ENCODE measurements at places on chromosomes 7 and 10.

GRCh38 chr10:103067956-103068355 is 125.1 kb downstream of the NT5C2 start:
- DNase-seq, result no peak

DNA sequence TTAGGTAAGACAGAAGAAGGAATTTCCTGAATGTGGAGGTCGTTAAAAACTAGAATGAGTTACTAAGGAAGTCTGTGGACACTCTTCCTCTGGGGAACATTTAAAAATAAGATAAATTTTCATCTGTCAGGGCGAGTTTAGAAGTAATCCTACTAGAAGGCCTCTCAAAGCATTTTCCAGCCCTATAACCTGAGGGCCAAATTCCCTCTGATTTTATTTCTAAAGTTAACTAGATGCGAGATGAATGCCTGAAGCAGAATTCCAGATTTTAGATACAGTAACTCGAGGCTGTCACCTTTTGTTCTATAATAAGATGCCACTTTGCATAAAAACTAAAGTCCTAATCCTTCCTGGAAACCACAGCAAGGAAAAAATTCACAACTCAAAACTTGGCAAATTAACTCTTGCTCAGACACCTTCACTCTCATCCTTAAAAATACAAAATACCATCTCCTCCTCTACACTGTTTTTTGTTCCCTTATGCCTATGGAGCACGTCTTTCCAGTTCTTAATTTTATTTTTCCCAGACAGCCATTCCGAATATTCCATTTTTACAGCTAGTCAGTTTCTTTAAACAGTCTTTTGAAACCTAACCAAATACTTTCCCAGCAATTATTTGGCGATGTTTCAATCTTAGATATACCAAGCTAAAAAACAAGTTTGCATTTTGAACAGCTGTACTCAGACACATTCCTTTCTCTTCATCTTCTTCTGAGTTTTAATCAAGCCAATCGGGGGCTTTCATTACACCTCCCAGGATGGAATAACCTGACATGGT is 420.7 kb upstream of the NFE2L3 start:
- DNase-seq, result no peak

- no peak for DNase-seq
Observed at GRCh38 chr10:31134311-31134952, 102.8 kb upstream of the ZNF438 start.

- DNase-seq, result no peak
Observed at GRCh38 chr7:55244006-55244745, 121.0 kb upstream of the LANCL2 start.

Data from activated T-helper 2 cell treated with anti-CD3 and anti-CD28 coated beads, Interferon-gamma antibody, Interleukin-2, Interleukin-4, amounts not matched to agents 10 μg/mL and 5 μg/mL and 100 μg/mL, durations not matched to agents 14 hours and 24 hours and 36 hours (primary cell).